NCI-H226 (cell line): ENCODE measurements at places on chromosomes 7 and 10.

DNA sequence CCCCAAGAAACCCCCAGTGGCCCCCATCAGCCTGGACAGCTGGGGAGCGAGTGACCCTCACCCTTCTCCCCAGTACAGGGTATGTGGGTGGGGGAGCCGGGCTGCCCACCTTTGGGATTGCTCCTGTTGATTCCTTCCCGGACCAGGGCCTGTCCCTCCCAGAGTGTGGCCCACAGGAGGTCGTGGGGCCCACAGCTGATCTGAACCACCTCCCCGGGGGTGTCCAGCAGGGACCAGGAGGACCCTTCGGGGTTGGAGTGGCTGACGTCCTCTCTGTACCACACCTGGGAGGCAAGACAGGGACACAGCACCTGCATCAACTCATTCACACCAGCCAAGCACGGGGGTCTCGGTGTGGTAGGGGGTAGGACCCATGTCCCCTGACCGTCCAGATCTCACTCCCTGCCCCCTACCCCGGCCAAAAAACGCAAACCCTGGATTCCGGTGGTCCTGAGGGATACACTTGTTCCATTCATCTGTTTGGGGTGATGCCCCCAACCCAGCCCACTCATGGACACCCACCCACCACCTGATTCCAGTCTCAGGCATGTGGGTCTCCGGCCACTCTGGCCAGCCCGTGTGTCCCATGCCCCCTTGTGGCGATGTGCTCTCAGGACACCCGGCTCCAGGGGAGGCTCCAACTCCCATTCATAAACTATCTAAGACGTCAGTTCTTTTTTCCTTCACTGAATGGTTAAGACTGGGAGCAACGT lies 10.9 kb downstream of the TECPR1 start:
- no peak for DNase-seq

DNA sequence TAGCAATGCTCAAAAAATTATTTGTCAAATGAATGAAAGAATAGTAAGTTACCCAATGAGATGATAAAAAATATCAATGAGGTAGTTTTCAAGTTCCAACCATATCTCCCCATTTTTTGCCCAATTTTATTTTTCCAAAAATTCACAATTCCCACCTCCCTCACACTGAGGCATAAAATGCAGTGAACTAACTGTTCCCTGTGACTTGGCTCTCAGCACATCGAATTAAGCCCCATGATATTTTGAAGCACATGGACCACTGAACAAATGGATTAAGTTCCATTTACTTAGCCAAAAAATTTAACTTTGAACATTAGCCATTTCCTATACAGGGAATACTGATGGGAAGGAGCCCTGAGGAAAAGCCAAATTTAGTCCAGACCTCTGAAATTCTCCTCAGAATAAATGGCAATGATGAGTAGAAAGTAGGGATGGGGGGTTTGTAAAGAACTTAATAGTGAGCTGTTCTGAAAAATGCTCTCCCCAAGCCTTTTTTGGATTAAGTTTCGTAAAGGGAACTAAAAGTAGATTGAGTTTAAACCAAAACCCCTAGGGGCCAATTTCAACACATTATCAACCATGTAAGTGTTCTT lies 166.3 kb upstream of the GRM3 start:
- DNase-seq, result no peak

DNA sequence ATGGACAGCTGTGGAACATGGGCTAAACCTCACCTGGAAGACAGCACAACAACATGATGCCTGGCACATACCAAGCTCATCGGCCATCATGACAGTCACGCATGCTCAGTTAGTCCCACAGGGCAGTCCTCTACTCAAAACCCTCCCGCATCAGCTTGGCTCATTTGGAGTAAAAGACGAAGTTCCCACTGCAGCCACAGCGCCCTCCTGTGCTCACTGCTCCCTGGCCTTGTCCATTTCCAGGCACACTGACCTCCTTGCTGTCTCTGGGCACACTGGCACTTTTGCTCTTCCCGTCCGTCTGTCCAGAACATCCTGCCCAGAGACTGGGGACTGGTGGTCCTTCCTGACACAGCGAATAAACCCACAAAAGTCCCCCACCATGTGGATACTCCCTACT lies 66.2 kb downstream of the LARP4B start:
- no peak for DNase-seq

DNA sequence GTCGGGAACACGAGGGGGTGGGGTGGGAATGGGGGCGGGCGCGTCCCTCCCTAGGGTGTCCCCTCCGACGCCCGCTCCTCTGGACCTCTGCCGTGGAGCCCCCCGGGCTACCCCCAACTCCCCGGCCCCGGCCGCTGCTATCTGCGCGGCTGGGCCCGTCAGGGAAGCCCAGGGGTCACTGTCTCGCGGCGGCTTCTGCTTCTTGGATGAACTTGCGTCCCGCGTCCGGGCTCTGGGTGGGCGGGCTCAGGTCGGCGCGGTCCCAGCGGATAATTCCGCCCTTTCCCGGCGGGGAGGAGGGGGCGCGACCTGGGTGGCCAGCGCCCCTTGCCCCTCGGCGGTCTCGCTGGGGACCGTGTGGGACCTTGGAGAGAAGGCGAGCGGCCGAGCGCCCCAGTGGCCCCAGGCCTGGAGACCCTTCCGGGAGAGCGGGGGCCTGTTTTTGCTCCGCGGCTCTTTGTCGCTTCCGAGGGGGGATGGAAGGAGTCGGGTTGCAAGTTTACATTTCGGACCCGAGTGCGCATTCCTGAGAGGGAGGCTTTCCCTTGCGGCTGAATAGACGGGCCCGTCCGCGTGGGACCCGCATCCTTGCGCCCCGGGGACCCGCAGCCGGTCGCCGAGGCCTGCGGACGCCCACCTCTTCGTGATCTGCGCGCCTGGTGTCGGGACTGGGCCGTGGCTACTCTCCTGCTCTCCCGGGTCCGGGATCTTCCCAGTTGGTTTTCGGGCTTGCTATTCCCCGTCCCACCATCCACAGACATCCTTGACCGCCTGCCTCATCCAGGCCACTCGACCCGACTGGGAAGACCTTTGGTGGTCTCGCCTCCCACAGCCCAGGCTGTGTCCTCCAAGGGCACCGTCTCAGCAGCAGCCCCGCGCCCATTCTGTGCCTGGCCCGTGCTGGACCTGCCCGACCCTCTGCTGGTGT lies 812 bp downstream of the DOCK1 start:
- no peak for DNase-seq

DNA sequence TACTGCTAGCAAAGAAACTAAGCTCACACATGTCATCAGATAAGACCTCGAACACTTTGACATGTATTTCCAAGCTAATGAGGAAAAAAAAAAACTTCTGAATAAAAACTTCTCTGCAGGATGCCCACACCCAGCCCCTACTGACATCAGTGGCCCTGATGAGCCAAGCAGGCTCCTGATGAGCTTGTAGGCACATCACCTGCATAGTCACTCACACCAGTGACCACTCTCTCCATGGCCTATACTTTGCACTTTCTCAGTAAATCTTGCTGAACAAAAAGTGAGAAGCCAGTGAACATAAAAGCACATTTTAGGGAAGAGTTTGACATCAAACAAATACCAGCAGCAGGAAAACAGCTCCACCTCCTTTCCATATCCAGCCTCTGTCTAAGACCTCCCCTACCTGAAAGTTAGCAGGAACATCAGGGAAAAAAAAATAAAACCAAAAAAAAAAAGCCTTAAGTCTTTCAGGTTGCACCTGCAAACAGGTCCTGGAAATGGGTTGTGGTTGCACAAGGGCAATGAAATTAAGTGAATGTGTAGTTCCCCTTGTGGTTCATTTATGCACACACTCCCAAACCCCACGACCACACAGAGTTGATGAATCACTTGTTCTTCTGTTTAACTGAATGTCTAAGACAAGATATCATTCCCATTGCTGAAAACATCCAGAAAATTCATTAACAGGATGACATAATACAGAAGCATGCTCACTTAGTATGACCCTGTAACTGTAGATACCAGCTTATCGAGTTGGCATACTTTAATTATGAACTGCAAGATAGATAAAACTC lies 205.2 kb upstream of the PDE1C start:
- DNase-seq, result peak; percentile 17

GRCh38 chr7:92366730-92367129 lies 80.6 kb upstream of the GATAD1 start:
- DNase-seq, result peak; percentile 16

DNA sequence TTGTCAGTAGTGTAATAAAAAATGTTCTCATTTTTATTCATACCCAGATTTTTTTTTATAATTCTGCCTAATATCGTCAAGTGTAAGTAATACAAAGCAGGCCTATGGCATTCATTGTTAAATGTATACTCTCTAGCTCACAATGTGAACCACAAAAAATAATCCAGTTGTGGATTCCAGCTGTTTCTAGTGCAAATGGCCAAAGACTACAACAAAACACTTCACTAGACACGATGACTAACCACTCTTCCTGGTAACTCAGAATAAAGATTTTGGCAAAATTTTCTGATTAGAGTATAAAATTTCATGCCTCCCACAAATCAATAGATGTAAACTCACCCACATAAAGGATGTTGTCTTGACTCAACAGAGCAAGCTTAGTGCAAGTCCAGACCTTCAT lies 396.6 kb downstream of the DGKB start:
- DNase-seq, result no peak

DNA sequence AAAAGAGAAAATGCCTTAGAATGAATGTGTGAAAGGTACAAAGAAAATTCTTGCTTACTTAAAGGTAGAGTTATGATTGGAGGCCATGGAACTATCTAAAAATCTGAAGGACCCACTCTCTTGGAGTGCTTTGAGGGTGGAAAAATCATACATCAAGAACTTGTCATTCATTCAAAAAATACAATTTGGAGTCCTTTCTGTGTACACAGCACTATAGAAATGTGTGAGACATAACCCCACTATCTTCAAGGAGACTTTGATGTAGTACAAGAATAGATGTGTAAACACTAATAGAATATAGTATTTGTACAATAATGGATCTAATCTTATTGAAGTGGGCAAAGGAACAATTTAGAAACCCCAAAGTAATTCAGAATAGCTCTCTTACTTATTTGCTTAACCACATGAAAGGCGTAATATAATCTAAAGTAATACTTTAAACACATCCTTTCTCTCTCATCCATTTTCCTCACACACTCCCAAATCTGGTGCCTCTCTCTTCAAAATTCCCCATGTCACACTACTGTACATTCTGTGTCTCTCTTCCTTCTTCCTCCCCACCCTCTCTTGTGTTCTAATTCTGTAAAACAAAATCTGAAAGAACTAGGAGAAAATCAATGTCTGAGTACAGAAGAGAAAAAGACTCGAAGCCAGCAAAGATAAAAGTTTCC lies 166.7 kb downstream of the DNAJB9 start:
- no peak for DNase-seq

DNA sequence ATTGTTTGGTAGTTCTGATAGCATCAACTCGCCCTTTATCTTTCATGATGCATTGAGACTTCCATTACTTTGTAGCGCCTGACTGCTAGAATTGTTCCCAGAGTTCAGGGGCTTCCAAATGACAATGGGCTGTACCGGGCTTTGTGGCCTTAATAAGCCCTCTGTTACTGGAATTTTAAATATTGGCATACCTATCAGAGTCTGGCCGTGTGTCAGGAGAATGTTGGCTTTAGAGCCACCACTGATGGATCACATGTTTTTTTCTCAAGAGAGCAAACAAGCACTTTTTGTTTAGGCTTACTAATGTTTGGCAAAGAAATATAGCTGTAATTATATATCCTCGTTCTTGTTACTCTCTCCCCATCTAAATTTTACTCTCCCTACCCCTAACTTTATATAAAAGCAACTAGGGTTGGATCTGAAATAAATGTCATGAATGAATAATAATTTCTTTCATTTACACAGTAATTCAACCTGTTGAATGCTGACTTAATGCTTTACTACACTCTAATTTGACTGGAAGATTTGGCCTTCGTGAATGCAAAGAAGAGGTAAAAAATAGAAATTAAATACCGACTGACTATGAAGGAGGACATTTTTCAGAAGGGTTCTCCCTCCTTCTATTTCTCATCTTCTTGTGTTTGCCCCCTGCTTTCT lies 396.7 kb downstream of the AUTS2 start:
- no peak for DNase-seq

GRCh38 chr7:2876031-2876731 lies 32.1 kb upstream of the GNA12 start:
- DNase-seq, result peak; percentile 88

DNA sequence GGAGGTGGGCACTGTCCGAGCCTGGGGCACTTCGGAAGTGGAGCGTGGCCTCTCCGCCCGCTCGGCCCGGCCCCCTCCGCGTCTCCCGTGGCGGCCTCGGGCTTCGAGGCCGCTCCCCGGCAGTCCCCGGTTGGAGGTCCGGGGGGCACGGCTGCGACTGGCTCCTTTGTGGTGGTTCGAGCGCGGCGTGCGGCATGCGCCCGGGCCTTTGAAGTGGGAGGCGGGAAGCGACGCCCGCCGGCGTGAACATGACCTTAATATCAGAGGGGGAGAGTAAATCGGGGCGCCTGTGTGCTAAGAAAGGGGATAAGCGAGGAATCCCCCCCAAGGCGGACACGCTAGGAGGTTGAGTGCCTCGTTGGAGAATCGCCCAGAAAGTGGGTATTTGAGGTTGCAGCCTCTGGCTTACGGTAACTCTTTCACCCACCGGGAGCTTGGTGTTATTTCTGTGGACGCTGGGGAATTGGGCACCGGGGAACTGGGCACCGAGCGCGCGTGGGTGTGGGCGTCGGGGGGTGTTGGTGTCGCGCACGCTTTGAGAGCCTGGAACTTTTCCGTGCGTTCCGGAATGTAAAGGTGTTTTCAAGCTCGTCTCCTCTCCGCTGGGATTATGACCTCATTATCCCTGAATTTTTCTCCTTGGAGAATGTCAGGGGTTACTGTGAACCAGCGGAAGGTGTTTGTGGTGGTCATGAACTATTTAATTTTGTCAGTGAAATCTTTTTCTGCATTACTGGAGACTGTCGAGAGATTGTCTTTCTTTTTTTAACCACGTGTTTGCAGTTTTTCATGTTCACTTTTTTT lies 660 bp downstream of the SUV39H2 start:
- peak; percentile 7 for DNase-seq

DNA sequence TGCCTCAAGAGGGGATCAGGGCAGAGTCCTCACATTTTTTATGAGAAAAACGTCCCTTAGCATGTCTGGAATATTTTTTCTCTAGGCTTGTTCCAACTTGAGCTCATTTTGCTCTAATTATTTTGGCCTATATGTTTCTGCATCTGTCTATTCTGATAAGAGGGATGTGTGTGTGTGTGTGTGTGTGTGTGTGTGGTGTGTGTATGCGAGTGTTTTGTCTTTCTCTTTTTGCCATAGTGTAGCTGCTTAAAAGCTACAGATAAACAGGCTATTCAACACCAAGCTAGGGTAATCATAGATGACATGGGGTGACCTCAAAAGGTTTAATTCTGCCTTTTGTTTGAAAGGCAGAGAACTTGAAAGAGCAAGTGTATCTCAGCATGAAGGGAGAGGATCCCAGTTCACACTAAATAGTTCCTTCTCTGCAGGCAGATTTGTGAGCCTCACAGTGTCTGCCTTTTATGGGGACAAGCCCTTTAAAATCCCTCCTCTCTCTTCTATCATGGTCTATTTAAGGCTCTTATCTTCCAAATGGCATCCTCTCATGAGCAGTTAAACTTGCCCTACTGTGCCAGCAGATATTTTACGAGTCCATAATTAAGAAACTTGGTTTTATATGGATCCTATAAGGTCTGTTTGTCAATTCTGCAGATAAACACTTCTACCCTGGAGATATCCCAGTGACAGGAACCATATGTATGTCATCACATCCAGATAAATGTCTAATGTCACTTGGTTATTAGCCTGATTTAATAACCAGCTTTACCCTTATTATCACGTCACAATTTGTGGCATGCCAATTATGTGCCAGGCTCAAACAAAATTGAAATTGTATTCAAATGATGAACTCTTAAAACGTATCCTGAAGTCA lies 202.9 kb upstream of the MTPN start:
- DNase-seq, result no peak

GRCh38 chr10:132255489-132256344 lies 52.0 kb downstream of the STK32C start:
- no peak for DNase-seq

- DNase-seq, result no peak
Observed at GRCh38 chr10:112442063-112442462, 4.7 kb downstream of the ZDHHC6 start.
